Type B pancreatic cell (in vitro differentiated cells): ENCODE measurements at places on chromosomes 16 and 17.

- DNase-seq, result no peak
Observed at GRCh38 chr16:26475596-26475995, 591.1 kb upstream of the C16orf82 start.

DNA sequence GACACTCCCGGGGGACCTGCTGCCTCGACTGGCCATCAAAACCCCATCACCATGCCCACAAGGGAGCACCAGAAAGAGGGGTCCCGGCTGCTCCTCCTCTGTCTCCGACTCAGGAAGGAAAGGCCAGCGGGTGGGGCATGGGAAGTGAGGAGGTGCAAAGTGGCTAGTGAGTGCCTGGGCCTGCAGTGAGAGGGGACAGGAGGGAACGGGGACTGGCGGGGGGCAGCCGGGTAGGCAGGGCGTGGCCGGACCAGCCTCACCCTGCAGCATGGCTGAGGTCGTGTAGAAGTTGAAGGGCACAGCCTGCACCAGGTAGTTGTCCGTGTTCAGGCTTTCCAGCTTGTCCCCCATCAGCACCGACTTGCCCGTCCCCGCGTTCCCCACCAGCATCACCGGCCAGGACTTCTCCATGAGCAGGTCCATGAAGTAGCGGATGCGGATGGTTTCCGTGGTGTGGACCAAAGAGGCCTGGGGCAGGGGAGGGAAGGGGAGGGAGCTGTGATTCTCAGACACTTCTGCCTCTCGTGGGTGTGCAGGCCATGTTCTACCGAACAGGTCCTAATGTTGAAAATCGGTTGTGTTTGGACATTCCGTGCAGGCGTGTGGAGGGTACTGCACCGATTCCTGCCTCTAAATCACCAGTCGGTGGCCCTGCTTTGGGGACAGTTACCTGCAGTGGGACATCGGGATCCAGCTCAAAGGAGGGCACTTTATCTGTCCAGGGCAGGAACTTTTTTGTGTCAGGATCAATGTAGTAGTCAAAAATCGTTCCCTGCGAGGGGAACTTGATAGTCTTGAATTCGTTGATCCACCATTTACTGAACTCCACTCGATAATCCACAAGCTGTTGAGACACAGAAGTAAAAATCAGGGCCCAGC is 91.7 kb downstream of the DNAH17 start:
- no peak for DNase-seq

DNA sequence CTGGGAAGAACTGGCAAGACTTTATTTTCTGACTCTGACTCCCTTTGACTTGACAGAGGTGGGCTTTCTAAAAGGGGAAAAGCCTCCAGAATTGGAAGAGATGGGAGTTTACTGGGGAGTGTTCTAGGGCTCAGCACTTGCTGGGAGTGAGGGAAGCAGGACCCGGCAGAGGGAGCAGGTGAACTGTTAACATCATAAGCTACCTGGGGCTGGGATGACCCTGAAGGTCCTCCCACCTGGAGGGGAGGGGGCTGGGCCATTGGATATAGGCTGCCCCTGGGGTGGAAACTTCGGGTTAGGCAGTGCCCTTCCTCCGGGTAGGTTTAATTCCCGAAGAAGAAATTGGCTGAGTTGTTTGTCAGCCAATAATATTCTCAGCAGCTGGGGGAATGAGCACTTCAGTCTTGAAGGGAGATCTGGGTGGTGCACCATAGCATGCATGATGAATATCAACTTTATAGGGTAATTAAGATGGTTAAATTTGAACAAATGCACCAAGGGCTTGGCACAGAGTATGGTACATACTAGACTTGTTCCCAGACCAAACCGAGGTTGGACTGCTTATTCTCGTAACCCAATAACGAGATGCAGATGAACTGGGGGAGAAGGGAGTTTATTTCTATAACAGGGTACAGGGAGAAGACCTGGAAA is 337.0 kb downstream of the HAPSTR1 start:
- no peak for DNase-seq

DNA sequence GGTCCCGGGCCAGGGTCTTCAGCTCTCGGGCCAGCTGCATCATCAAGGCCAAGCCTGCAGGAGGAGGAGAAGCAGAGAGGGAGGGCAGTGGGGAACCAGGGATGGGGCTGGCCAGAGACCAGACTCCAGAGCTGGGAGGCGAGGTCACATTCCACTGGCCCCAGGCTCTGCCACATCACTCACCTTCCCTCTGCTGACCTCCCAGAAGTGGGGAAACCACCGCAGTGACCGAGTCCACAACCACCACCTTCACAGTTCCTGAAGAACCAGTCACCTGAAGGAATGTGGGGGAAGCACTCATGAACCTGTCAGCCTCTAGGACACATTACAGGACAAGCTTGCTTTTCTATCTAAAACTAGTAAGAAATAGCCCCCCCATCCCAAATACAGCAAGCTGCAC is 16.4 kb downstream of the RAD51D start:
- no peak for DNase-seq

DNA sequence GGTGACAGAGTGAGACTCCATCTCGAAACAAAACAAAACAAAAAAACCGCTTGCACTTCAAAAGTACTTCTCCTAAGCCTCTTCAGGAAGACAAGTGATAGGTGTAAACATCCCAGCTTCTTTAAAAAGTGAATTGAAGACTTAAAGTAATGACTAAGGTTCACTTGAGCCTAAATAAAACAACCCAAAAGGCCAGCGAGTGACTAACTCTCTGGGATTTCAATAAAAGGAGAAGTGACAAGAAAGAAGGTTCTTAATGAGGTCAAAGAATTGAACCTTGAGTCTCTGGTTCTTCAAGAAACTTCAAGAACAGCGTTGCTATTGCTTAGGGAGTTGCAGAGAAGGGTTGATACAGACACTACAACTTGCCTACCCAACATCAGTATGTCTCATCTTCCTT is 42.2 kb downstream of the STX8 start:
- DNase-seq, result no peak

DNA sequence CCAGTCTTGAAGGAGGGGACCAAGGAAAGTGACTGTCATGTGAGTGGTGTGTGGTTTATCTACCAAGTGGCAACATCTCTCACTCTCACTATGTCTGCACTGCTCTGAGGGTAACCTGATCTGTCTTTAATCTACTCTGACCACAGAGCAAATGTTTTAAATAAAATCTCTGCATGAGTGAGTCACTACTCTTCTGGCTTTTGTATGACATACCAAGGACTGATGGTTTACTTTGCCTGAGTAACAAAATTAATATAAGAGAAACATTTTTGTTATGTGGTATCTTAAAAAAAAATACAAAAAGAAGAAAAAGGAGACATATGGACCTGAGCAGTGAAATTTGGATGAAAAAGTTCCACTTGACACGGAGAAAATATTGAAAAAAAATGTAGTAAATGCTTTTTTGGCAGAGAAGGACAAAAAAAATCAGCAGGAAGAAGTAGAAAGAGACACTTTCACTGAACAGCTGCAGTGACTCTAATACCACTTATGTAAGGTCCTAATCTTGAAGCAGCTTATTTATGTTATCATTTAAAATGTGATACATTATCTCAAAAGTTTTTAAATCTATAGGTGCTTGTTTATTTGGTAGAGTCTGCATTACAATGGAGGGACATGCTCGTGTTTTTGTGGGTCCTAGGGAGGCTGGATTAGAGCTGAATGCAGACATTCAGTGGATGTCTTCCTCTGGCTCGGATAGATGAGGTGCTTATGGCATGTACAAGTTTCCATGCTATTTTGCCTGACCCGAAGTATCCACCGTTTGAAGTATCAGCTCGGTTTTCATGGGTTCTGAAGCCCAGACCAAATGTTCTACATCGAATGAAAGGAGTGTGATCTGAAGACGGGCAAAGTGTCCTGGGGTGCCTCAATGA is 240.7 kb downstream of the MAP2K6 start:
- no peak for DNase-seq

DNA sequence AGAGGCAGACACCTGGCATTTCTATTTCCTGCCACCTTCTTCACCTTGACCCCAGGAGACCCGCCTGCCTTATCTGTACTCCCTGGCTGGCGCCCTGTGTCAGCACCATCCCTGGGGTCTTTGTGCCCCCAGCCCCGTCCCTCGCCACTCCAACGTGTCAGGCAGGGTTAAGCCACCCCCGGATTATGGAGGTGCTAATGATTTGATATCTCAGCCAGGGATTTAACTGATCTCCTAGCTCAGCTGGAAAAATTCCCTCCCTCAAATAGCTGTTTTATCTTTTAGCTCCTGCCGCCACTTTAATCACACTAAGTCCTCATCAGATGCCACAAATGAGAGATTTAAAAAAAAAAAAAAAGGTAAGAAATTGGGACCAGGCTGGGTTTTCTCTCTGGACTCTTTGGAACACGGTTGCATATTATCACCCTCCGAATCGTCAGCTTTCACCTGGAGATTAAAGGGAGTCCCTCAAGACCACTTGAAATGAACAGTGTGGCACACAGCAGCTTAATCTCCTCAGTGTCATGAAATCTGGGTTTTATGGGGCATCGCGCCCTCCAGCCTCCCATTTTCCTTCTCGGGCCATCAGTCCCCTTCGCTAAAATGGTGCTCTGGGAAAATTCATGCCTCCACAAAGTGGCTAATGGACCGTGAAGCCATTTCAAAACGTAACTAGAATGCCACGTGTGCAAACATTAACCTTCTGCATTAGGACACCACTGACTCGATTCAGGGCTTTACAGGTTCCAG is 26.2 kb upstream of the WFDC1 start:
- DNase-seq, result no peak

- DNase-seq, result no peak
Observed at GRCh38 chr17:60161598-60162330, 12.0 kb downstream of the CA4 start.

DNA sequence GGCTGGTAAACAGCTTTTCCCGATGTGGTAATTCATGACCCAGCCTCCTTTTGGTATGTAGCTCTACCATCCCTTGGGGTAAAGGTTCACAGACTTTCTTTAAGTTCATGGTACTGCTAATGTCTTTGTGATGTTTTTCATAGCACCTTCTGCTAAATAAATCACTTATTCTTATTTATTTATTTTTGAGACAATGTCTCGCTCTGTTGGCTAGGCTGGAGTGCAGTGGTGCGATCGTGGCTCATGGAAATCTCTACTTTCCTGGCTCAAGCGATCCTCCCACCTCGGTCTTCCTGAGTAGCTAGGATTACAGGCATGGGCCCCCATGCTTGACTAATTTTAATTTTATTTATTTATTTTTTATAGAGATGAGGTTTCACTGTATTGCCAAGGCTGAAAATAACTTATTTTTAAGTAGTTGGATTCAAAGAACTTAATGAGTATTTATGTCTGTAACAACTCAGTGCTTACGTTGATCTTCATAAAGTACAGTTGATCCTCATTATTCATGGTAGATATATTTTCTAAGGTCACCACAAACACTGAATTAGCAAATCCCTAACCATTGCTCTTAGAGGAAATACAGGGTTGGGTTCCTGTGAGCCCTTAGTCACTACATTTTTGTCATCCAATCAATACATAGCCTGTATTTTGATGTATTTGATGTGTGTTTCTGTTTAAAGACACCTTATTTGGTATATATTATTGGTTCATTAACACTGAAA is 97.1 kb downstream of the SHISA9 start:
- no peak for DNase-seq

- no peak for DNase-seq
Observed at GRCh38 chr16:27505297-27506236, 44.1 kb downstream of the GTF3C1 start.

DNA sequence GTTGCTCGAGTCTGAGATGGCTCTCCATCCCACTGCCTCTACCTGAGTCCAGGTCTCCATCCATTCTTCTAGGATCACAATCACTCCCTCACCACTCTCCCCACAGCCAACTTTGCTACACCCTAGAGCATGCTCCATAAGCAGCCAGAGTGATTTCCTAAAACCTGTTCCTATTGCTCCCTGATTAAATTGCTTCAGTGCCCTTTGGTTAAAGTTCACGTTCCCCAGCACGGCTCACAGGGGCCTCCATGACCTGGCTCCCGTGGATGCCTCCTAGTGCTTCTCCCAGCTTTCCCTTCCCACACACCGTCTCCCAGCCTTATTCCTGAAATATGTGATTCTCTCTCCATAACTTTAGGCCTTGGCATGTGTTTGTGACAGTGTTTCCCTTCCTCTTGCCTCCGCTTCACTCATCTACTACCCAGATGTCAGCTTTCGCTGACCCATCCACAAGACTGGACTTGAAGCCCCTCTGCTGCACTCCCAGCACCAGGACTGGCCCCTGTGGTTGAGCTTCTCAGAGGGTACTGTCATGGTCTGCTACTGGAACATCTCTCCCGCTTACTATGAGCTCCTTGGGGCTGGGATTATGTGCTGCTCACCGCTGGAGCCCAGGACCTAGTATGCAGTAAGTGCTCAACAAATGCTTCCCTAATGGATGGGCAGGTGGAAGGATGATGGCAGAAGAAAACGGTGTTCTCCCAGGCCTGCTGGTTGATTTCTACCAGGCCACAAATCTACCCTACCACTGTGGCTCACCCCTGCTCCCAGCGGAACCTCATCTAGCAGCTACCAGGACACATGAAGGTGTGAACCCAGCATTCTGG is 17.9 kb downstream of the MYO18A start:
- no peak for DNase-seq

GRCh38 chr16:19131825-19132218 is 18.1 kb downstream of the ITPRIPL2 start:
- no peak for DNase-seq

GRCh38 chr16:27690608-27691007 is 140.7 kb downstream of the KATNIP start:
- no peak for DNase-seq

DNA sequence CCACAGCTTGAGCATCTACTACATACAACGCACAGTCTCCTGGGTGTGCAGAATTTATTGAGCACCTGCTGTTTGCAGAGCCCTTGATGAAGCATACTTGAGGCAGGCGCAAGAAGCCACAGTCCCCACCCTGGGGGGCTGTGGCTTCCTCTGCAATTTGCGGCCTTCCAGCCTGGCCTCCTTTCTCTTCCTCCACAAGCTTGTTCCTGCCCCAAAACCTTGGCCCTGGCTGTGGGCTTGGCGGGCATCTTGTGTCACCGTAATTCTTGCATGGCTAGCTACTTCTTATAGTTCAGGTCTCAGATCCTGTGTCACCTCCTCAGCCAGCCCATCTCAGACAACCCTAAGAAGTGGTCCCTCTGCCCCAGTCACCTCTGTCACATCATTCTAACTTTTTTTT is 43.9 kb upstream of the POLR3E start:
- no peak for DNase-seq

GRCh38 chr16:60295451-60295850 is 1561.3 kb upstream of the GOT2 start:
- DNase-seq, result no peak
